Activated T-cell treated with anti-CD3 and anti-CD28 coated beads, Interleukin-2, amount 50 U/mL, for 72 hours (primary cell): ENCODE measurements at places on chromosomes 5 and 9. TPM values are rescaled to one million over a fixed set of nuclear protein-coding genes. Genes with fewer than 3 reads are reported as not detected.

The LCN15 gene
- not detected for total RNA-seq

The RECK gene
- 6.8 TPM for total RNA-seq

The SNAPC3 gene
- total RNA-seq, result 16.9 TPM

The QSOX2 gene
- total RNA-seq, result 25.1 TPM

The RELL2 gene
- total RNA-seq, result 19.5 TPM

The OR1L6 gene
- total RNA-seq, result not detected

The CCDC187 gene
- total RNA-seq, result not detected

The SPINK6 gene
- not detected for total RNA-seq

The LTC4S gene
- total RNA-seq, result 1.5 TPM

The PCDHB4 gene
- not detected for total RNA-seq

The EIF4E1B gene
- not detected for total RNA-seq

The PCDHGA11 gene
- not detected for total RNA-seq

The ENTPD8 gene
- total RNA-seq, result not detected

The LCN12 gene
- total RNA-seq, result 1.0 TPM

DNA sequence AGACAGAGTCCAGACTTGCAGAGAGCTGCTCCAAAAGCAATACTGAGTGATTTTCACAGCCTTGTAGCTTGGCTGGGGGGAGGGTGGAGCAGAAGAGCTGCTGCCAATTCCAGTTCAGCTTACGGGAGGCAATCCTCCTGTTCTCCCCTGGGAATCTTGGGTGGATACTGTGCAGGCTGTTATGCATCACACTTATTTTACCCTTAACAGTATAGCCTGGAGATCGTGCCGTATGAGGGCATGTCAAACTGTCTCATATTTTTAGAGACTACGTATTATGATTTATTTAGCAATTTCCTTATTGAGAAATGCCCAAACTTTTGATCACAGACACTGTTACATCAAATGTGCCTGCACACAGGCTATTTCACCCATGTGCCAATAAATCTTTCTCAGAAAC, 85.2 kb downstream of the BASP1 start:
- no peak overlapping the region for H3K4me3 ChIP-seq
- no peaks in the 10 kb centered on the region for H3K4me1 ChIP-seq
- H3K36me3 ChIP-seq, result no peaks in the 10 kb centered on the region
- no peak for DNase-seq
- no peaks in the 10 kb centered on the region for H3K27me3 ChIP-seq

GRCh38 chr9:113712053-113712452, 164.1 kb upstream of the ZNF618 start:
- H3K36me3 ChIP-seq, result no peaks in the 10 kb centered on the region
- no peak overlapping the region for H3K27ac ChIP-seq
- H3K4me3 ChIP-seq, result no peak overlapping the region
- H3K4me1 ChIP-seq, result no peaks in the 10 kb centered on the region
- H3K27me3 ChIP-seq, result peaks cover 25% of the 10 kb centered on the region

GRCh38 chr9:90815944-90816357, 14.3 kb downstream of the SYK start:
- peaks cover 7% of the 10 kb centered on the region for H3K27me3 ChIP-seq
- no peak overlapping the region for H3K27ac ChIP-seq
- no peak overlapping the region for H3K4me3 ChIP-seq
- H3K36me3 ChIP-seq, result peaks cover 2% of the 10 kb centered on the region
- no peak for DNase-seq
- peaks cover 13% of the 10 kb centered on the region for H3K4me1 ChIP-seq

- no peak for DNase-seq
- H3K4me3 ChIP-seq, result peak overlapping the region; percentile 75
- H3K36me3 ChIP-seq, result no peaks in the 10 kb centered on the region
- H3K27ac ChIP-seq, result peak overlapping the region; percentile 80
- H3K4me1 ChIP-seq, result peaks cover 14% of the 10 kb centered on the region
- no peaks in the 10 kb centered on the region for H3K27me3 ChIP-seq
Observed at GRCh38 chr5:40606077-40606765, 73.5 kb upstream of the PTGER4 start.

- H3K4me1 ChIP-seq, result no peaks in the 10 kb centered on the region
- peaks cover 13% of the 10 kb centered on the region for H3K27me3 ChIP-seq
- no peak overlapping the region for H3K4me3 ChIP-seq
- DNase-seq, result no peak
Observed at GRCh38 chr5:57917004-57917403, 434.4 kb upstream of the ACTBL2 start.

DNA sequence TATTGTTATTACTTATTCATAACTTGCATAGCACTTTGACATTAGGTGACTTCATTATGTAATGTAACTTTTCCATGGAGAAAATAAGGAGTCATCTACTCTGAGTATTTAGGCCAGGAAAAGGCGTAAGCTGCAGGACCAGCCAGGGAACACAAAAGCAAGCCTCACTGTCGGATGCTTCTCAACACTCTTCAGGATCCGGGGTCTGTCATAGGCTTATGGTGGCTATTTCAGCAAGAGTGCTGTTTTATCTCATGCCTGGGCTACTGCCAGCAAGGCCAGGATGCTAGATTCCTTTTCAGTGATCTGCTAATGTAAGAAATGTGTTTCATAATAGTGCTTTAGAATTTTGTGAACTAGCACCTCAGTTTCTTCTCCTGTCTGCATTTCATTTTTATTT, 162.4 kb downstream of the CHSY3 start:
- H3K27me3 ChIP-seq, result no peaks in the 10 kb centered on the region
- no peak overlapping the region for H3K27ac ChIP-seq
- no peak for DNase-seq
- H3K36me3 ChIP-seq, result no peaks in the 10 kb centered on the region
- H3K4me1 ChIP-seq, result no peaks in the 10 kb centered on the region

- DNase-seq, result no peak
- H3K4me3 ChIP-seq, result no peak overlapping the region
- H3K4me1 ChIP-seq, result no peaks in the 10 kb centered on the region
- H3K27ac ChIP-seq, result no peak overlapping the region
Observed at GRCh38 chr9:100229136-100229535, 123.6 kb downstream of the TEX10 start.

GRCh38 chr9:105502276-105502675, 54.4 kb downstream of the FSD1L start:
- H3K36me3 ChIP-seq, result no peaks in the 10 kb centered on the region
- H3K27me3 ChIP-seq, result no peaks in the 10 kb centered on the region
- no peaks in the 10 kb centered on the region for H3K4me1 ChIP-seq
- H3K27ac ChIP-seq, result no peak overlapping the region
- no peak for DNase-seq
- no peak overlapping the region for H3K4me3 ChIP-seq

- no peak for DNase-seq
- no peaks in the 10 kb centered on the region for H3K36me3 ChIP-seq
- H3K27me3 ChIP-seq, result no peaks in the 10 kb centered on the region
- no peak overlapping the region for H3K4me3 ChIP-seq
Observed at GRCh38 chr5:83357621-83358231, 113.8 kb upstream of the VCAN start.

GRCh38 chr9:125794708-125795107, 47.5 kb downstream of the PBX3 start:
- H3K4me1 ChIP-seq, result no peaks in the 10 kb centered on the region
- no peaks in the 10 kb centered on the region for H3K27me3 ChIP-seq
- no peak overlapping the region for H3K4me3 ChIP-seq
- no peaks in the 10 kb centered on the region for H3K36me3 ChIP-seq

GRCh38 chr5:140630292-140631035, 2.5 kb downstream of the CD14 start:
- H3K36me3 ChIP-seq, result peaks cover 9% of the 10 kb centered on the region
- peaks cover 32% of the 10 kb centered on the region for H3K27me3 ChIP-seq
- peaks cover 35% of the 10 kb centered on the region for H3K4me1 ChIP-seq
- H3K27ac ChIP-seq, result no peak overlapping the region
- peak overlapping the region; percentile 33 for H3K4me3 ChIP-seq

- DNase-seq, result no peak
- H3K27ac ChIP-seq, result no peak overlapping the region
- H3K27me3 ChIP-seq, result no peaks in the 10 kb centered on the region
- no peaks in the 10 kb centered on the region for H3K4me1 ChIP-seq
- no peaks in the 10 kb centered on the region for H3K36me3 ChIP-seq
- no peak overlapping the region for H3K4me3 ChIP-seq
Observed at GRCh38 chr5:97525780-97526179, 342.7 kb upstream of the RIOK2 start.

GRCh38 chr5:28691526-28691925, 1653.1 kb upstream of the CDH9 start:
- no peak for DNase-seq
- H3K27ac ChIP-seq, result no peak overlapping the region
- no peak overlapping the region for H3K4me3 ChIP-seq
- no peaks in the 10 kb centered on the region for H3K27me3 ChIP-seq

DNA sequence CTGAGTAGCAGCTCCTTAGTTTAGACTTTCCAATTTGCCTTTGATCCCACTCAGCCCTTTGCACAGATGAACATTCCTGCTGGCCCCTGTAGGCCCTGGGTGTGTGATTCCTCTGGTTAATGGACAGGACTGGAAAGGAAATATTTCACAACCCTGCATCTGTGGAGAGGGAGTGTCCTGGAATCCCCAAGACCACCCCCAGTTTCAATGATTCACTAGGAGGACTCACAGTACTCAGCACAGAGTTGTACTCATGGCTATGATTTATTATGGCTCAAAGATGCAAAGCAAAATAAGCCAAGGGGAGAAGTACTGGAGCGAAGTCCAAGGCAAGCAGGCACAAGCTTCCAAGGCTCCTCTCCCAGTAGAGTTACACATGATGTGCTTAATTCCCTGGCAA, 42.4 kb upstream of the TJP2 start:
- no peaks in the 10 kb centered on the region for H3K4me1 ChIP-seq
- H3K36me3 ChIP-seq, result no peaks in the 10 kb centered on the region
- H3K27me3 ChIP-seq, result no peaks in the 10 kb centered on the region

DNA sequence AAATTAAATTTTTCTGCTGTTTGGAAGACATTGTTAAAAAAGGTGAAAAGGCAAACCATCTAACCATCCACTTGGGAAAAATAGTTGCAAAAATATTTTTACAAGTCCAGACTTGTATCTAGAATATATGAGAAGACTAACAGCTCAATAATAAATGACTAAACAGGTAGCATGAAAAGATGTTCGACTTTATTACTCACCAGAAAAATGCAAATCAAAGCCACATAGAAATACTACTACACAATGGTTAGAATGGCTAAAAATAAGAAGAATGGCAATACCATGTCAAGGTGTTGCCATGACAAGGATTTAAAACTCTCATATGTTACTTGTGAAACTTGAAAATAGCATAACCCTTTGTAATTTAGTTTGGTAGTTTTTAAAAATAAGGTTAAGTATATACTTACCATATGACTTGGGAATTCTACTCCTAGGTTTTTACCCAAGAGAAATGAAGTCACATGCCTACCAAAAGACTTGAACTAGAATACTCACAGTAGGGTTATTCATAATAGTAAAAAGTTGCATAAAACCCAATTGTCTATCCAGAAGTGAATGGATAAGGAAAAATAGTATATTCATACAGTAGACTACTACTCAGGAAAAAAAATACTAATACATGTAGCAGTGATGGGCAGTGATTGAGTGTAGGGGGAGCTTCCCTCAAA, 93.8 kb downstream of the VPS13A start:
- H3K4me1 ChIP-seq, result no peaks in the 10 kb centered on the region
- no peak for DNase-seq
- no peak overlapping the region for H3K27ac ChIP-seq

DNA sequence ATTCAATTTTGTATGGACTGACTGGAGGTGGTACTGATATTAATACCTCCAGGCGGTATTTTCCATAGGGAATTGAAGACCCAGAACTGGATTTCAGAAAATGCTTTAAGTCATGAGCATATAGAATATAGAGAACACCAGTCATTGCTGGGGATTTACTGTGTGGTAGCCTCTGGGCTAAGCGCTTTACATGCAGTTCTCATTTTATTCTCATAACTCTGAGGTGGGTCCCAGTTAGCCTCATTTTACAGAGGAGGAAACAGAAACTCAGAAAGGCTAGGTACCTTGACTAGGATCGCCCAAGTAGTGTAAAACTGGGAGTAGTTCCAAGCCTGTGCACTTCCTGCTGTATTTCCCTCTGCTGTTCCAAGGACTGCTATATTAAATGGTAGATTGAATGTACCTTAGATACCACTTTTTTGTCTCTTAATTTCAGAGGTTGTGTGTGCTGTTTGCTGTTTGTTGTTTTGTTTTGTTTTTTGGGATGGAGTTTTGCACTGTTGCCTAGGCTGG, 13.8 kb downstream of the SLC44A1 start:
- H3K27ac ChIP-seq, result no peak overlapping the region
- no peak for DNase-seq
- peaks cover 19% of the 10 kb centered on the region for H3K4me1 ChIP-seq

- peaks cover 2% of the 10 kb centered on the region for H3K36me3 ChIP-seq
- H3K4me1 ChIP-seq, result no peaks in the 10 kb centered on the region
- DNase-seq, result no peak
- H3K27ac ChIP-seq, result no peak overlapping the region
- H3K27me3 ChIP-seq, result no peaks in the 10 kb centered on the region
- H3K4me3 ChIP-seq, result no peak overlapping the region
Observed at GRCh38 chr5:123344816-123345426, 78.3 kb downstream of the CEP120 start.

DNA sequence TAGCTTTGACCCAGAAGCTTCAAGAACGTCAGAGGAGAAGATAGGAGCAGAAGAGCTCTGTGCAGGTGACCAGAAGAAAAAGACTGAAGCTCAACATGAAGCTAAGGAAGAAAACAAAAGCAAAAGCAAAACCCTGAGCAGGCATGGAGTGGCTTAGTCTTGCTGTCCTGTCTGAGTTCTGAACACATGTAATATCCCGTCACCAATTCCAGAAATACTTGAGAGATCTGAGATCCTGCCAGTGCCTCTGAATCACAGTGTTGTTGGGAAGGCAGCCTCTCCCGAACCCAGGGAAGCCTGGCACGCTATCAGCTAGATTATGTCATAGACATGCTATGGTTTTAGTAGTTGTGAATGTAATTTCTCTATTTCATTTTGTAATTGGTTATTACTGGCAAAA, 235.7 kb downstream of the ICE1 start:
- H3K27me3 ChIP-seq, result peaks cover 22% of the 10 kb centered on the region
- no peak overlapping the region for H3K4me3 ChIP-seq
- no peaks in the 10 kb centered on the region for H3K36me3 ChIP-seq
- H3K4me1 ChIP-seq, result no peaks in the 10 kb centered on the region
- H3K27ac ChIP-seq, result no peak overlapping the region

DNA sequence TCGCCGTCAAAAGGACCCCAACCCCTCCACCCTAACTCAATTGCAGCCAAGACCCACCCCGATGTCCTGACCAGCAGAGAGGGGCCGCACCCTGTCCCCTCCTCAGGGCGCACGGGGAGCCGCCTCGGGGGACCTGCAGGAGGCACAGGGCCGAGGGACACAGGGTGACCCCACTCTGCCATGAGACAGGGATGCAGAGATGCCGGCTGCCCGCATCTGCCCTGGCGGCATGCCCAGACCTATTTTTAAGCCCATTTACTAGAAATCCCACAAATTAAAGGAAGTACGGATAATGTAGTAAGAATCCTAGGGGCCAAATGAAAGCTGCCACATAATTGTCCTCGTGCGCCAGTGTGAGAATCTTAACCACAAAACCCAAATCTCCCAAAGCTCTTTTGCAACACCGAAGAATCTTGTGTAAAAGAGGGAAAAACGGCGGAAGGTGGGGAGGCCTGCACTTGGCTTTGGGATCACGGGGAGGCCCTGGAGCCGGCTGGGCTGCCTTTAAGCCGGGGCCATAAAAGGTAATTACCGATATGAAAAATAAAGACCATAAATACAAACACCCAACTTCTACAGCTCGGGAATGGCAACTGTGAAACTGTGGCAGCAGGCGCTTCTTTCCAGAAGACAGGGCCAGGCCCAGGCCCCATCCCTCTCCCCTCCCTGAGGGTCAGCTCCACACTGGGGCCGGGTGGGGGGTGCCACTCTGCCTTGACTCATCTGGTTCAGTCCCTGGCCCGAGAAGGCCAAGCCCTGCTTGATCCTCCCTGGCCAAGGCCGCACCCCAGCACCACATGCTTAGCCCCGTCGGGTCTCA, 35.0 kb downstream of the NACC2 start:
- H3K4me3 ChIP-seq, result no peak overlapping the region
- no peak overlapping the region for H3K27ac ChIP-seq
- no peak for DNase-seq
